Urinary bladder (tissue), 4 donors: ENCODE measurements at places on chromosomes 3 and 15. TPM values are rescaled to one million over a fixed set of nuclear protein-coding genes. Genes with fewer than 3 reads are reported as not detected.

The SNX22 gene
- 1.1 TPM for polyA plus RNA-seq

The LXN gene
- polyA plus RNA-seq, result 27.1 TPM

The CCR3 gene
- polyA plus RNA-seq, result not detected

The ABHD10 gene
- polyA plus RNA-seq, result 23.3 TPM

The AP3B2 gene
- polyA plus RNA-seq, result 2.2 TPM

The BDH1 gene
- 13.7 TPM for polyA plus RNA-seq

The SNURF gene
- 66.0 TPM for polyA plus RNA-seq

The VGLL3 gene
- polyA plus RNA-seq, result 5.7 TPM

The CYP19A1 gene
- 0.99 TPM for polyA plus RNA-seq

The GLDN gene
- polyA plus RNA-seq, result 1.5 TPM

The SCAANT1 gene
- not detected for polyA plus RNA-seq

The DAPK2 gene
- polyA plus RNA-seq, result 1.3 TPM

The CYP11A1 gene
- 0.38 TPM for polyA plus RNA-seq

The ROPN1B gene
- polyA plus RNA-seq, result 0.16 TPM

The LRTM1 gene
- polyA plus RNA-seq, result not detected

The GJD2 gene
- not detected for polyA plus RNA-seq

The ZWILCH gene
- 5.2 TPM for polyA plus RNA-seq
